ENCODE measurements at places on chromosomes 1 and 21.

DNA sequence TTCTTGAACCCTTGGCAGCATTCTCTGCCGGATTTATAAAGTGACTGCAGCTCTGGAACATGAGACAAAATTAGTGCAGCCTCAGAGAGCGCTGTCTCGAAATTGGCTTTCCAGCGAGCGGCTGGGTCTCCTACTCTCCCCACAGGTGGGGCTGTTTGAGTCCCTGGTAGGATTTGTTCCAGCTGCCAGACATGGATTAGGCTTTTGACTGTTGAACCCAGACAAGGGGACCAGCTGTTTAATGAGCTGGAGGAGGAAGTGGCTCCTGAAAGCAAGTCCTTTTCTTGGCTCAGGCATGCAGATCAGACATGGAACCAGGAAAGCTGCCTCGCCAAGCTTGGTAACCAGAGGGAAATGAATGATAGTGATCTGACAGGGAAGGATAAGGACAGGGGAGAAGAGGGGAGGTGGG is 69.6 kb downstream of the UBIAD1 start:
- no peak for DNase-seq

GRCh38 chr1:236502972-236503639 is 20.7 kb upstream of the LGALS8 start:
- DNase-seq = no peak

DNA sequence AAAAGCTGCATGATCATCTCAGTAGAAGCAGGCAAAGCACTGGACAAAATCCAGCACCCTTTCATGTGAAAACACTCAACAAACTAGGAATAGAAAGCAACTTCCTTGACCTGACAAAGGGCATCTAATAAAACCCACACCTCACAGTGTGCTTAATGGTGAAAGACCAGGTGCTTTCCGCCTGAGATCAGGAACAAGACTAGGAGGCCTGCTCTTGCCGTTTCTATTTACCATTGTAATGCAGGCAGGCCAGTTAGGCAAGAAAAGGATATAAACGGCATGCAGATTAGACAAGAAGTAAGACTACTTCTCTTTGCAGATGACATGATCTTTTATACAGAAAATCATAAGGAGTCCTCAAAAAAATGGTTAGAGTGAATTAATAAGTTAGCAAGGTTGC is 37.2 kb downstream of the SLC37A1 start:
- DNase-seq = no peak

- no peak for DNase-seq
Observed at GRCh38 chr1:5403935-5404334, 588.3 kb downstream of the NPHP4 start.

DNA sequence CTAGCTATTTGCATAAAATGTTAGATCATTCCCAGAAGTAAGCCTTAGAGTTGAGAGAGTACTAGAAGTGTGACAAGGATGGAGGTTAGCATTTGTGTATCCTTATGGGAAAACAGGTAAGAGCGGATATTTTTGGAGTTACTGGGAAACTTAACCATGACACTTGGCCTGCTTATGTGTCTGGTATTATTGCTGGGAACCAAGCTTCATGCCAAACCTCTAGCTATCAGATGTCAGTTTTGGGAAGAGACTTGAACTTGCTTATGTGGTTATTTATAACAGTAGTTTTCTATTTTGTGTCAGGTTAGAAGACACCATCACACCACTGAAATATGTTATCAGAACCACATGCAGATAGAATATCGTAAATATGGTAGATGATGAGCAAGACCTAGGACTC is 230.3 kb upstream of the SGIP1 start:
- no peak for DNase-seq

All from thoracic aorta (tissue), 2 donors.